ENCODE measurements at places on chromosomes 4 and X.

- no peak for DNase-seq
Measured at GRCh38 chr4:90486346-90486745, 359.2 kb downstream of the CCSER1 start.

DNA sequence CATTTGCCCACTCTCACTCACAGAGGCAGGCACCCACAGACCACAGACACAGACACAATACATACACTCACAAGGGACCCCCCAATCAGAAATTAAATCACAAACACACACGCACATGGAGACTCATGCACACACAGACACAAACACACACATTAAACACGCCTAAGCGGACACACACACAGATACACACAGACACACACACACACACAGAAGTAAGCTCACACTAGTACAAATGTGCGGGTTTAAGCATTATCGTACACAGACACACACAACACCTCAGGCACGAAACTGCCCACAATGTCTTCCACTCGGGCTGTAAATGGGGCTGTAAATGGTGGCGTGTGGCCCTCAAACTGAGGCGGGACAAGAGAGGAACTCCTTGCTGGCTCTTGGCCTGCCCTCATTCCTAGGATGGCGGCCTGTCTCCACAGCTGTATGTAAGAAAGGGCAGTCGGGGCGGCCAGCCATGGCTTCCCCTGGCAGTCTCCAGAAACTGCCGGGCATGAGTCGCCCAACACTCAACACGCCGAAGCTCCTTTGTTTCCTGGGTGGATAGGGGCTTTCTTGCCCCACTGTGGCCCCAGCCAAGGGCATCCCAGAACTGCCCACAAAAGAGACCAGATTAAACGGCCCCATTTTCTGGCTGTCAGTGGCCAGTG, 53.9 kb downstream of the NBDY start:
- no peak for DNase-seq

- DNase-seq, result no peak
Measured at GRCh38 chr4:87038837-87039615, 104.2 kb downstream of the AFF1 start.

DNA sequence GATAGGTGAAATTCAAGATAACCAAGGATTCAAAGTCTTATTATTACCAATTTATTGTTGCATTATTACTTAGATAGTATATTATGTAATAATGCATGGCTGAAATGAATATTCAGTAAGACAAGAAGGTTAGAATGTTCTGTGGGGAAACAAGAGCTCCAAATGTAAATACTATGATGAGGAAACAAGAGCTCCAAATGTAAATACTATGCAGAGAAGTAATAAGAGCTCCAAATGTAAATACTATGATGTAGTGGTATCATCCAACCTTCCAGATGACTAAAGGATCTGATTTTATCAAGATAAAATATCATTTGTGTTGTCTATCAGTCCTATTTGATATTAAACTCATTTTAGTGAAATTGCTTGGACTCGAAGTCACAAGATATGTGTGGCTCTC, 82.2 kb upstream of the PCDH18 start:
- no peak for DNase-seq

- DNase-seq, result no peak
Measured at GRCh38 chr4:110268352-110268751, 69.9 kb upstream of the ELOVL6 start.

- DNase-seq, result peak; percentile 98
Measured at GRCh38 chr4:164977243-164978164, at the start of gene TRIM61. Gene TRIM61, minus strand, starts transcription at chr4:164977657. Its CDS starts 7,655 bp downstream, at chr4:164970002.

DNA sequence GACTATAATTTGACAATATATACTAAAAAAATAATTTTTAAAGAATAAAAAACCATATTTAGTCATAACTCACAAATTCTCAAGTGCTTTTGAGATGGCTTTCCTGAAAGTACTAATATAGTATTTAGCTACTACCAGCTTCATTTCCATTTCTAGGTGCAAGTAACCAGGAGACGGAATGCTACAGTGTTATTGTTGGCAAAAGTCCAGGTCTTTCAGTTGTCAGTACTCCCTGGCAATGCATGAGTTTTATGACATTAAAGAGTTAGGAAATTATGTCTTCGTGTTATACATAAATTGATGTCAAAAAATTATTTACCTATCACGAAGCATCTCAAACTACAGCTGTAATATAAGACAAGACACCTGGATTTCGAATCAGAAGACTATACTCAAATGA, 45.0 kb downstream of the TMEM47 start:
- no peak for DNase-seq

DNA sequence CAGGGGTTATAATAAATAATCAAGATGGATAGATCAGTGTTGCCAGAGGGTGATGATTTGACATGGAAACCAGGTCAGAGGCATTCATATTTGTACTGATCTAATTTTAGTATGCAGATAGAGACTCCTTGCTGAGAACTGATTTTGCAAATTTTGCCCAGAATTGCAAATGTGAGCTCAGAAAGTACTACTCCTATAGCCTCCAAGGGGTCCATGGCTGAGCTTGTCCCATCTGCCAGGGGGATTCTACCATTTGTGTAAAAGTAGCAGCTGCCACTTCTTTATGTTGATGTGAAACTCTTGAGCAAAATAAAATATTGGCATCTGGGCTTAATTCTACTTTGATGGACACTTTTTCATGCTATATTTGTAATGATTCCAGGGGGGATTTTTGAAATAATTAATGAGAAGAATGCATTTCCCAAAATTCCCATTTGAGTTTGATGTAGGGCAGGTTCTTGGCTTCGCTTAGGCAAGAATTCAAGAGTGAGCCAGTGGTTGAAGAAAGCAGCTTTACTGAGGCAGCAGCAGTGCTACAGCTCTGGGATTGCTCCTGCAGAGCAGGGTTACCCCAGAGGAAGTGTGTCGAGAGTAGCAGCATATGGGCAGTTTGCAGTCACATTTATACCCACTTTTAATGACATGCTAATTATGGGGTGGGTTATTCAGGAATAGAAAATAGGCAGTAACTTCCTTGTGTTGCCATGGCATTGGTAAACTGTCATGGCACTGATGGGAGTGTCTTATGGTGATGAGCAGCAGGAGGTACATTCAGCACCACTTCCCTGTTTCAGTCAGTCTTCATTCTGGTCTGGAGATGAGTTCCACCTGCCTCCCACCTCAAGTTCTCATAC, 38.7 kb upstream of the DCLK2 start:
- peak; percentile 62 for DNase-seq

- no peak for DNase-seq
Measured at GRCh38 chr4:44487341-44487740, 38.7 kb upstream of the KCTD8 start.

DNA sequence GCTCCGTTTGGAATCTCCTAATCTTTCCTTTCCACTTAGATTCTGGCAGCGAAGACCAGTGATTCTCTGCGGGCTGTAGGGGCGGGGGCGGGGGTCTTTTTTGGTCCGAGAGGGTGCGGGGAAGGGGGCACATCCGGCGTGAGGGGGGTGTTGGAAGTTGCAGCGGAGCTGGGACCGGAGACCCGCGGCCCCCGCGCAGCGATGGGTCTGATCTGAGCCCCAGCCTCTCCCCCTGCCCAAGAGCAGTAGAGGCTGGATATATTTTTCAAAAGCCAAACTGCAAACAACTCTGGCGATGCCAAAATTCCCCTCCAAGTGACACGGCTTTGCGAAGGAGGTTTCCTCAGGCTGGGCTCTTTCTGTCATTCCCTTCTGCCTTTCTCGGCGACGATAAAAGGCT, 355 bp downstream of the GRID2 start:
- no peak for DNase-seq

- no peak for DNase-seq
Measured at GRCh38 chr4:174713181-174713580, 115.9 kb downstream of the GLRA3 start.

GRCh38 chr4:24800325-24800895, 5.0 kb downstream of the SOD3 start:
- DNase-seq, result no peak

DNA sequence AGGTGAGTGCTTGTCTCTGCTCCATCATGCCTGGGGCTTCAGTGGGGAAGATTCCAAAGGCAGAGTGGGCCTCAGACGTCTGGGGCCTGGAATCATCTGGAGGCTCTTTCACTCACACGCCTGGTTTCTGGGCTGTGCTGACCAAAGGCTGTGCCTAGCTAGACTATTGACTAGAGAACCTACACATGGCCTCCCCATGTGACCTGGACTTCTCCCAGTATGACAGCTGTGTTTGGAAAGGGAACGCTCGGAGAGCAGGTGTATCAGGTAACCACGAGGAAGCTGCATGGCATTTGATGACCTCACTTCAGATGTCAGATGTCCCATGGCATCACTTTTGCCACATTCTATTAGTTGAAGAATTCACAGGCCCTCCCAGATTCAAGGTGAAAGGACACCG, 51.0 kb downstream of the ADGRL3 start:
- DNase-seq, result no peak

DNA sequence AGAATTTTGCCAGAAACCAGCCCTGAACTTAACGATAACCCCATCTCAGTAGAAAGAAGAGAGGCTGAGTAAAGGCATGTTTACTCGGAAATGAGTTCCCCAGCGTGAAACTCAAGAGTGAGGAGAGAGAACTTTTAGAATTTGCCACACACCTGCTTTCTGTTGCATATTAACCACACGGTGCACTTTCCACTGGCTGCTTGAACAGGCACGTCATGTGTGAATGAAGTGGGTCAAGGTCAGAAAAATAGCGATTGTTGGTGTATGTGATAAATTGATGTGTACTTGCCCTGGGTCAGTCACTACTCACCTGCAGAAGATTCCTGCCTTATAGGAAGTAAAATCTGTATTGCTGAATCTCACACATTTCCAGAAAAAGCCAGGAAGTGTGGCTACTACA, 395.7 kb downstream of the TRIML1 start:
- no peak for DNase-seq

GRCh38 chrX:81367291-81367690, 165.4 kb downstream of the SH3BGRL start:
- no peak for DNase-seq

- no peak for DNase-seq
Measured at GRCh38 chr4:10806953-10807645, 122.5 kb upstream of the CLNK start.

DNA sequence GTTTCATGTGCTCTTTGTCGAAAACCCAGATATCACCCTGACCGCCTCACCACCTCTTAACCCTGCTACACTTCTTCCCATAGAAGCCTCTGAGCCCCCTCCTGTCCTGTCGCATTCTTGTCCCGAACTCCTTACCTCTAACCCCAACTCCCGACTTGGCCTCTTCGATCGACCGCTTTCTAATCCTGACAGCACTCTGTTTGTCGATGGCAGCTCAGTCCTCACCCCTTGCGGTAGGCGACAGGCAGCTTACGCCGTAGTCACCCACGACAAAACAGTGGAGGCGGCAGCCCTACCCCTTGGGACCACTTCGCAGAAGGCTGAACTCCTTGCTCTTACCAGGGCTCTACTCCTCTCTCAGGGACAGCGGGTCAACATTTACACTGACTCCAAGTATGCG, 961.7 kb downstream of the RPA4 start:
- DNase-seq, result no peak
